ENCODE measurements at places on chromosomes 2 and 18.
A peak's percentile ranks its signal among the peaks of the same experiment; 100 is the strongest.

DNA sequence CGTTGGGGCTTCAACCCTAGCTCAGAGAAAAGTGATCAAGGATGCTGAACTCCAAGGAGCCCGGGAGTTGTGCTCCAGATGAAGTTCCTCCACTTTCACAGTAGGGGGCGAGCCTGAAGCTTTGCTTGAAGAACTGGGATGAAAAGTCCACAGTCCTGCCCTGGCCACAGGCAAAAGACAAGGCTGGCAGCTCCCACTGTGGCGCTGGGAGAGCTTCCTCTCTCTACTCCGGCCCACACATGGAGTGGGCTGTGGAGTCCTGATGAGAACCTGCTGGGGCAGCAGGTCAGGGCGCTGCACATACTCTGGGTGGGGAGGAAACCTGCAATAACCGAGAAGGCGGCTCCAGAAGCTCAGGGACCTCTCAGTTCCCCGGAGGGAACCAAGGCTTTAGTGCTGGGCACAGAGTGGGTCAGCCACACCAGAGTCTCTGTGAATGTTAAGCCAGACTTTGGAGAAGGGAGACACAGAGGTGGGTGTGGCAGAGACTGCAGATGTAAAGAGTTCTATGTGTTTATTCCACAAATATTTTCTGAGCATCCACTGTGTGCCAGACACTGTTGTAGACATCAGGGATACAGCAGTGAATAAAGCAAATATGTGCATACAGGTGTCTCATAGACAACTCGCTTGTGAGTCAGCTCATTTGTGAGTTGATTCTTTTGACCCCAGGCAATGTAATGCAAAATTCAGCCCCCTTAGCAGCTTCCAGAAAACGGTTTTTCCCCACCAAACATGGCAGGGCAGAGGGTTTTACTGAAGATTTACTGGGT is 48.0 kb upstream of the MRPL33 start:
- no peak for DNase-seq

GRCh38 chr18:31206787-31207381 is 44.2 kb upstream of the DSC1 start:
- peak; percentile 68 for DNase-seq

DNA sequence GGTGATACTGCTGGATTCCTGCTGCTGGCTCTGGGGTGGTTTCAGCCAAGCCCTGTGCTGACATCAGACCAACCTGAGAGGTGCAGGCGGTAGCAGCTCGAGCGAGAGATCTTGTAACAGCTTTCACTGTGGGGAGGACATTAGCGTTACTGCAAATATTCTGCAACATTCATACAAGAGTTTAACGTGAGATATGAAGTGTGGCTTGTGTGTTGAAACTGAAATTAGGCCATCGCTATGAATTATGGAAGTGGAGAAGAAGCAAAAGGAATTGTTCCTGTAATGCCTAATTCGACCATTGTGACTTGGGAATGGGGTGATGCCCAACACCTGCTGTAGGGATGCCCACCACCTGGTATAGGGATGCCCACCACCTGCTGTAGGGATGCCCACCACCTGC is 6.5 kb upstream of the MLPH start:
- no peak for DNase-seq

DNA sequence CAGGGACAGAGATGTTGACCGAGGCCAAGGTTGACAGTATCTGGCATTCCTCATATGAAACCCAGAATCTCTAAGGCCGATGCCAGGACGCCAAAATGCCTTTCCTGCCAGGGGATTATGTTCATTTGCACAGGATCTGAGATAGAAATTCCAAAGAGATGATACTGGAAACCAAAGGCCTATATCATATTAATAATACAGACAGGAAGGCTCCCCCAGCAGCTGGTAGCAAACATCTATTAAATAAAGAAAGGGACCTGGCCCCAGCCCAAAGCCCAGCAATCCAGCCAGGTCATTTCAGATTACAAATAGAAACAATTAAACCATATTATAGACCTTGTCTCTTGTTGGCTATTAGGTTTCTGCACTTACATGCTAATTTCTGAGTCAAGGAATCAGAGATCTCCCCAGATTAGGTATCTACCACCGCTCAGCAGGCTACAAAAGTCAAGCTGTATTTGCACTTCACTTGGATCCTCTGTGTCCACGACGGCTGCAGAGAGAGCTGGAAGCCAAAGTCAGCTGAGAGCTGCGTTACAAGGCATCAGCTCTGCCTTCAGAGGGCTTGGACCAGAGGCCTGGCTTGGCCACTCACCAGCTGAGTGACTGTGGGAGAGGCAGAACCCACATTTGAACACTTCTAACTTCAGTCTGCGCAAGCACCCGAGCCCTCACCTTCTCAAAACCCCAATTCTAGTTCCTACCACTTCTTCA is 269.3 kb upstream of the SIX2 start:
- DNase-seq: no peak

- no peak for DNase-seq
Measured at GRCh38 chr2:67485431-67485830, 88.3 kb downstream of the ETAA1 start.

DNA sequence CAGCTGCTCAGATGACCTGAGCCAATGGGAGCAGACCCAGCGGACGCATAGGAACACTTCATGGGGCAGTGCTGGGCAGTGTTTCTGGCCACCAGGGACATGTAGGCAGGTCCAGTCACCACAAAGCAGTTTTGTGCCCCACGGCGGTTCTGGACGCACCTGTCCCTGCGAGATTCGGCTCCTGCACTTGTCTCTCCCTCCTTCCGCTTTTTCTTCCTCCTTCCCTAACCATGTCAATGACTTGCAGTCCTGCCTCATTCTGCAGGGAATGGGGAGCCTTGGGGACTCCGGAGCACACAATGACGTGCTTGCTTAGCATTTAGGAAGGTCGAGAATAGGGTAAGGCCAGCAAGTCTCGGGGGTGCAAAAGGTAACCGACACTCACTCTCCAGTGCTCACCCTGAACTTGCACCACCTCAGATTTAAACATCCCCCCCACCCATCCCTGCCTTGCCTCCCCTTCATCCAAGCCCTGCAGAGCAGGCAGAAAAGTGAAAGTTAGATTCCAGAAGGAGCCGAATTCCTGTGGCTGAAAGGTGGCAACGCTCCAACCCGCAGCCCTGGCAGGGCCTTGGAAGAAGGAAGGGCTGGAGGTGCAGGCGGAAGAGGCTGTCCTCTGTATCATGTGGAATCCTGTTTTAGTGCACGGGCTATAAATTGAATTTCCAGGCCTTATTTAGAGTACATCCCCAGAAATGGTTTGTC is 40.5 kb upstream of the ATG16L1 start:
- DNase-seq: no peak

GRCh38 chr2:209629597-209629996 is 142.0 kb upstream of the UNC80 start:
- DNase-seq: no peak

GRCh38 chr2:30272761-30273573 is 41.6 kb downstream of the LBH start:
- DNase-seq: no peak

GRCh38 chr2:153770359-153770991 is 101.2 kb upstream of the GALNT13 start:
- no peak for DNase-seq
